ENCODE measurements at places on chromosomes 16 and 17.

- DNase-seq: no peak
These were observed 525.2 kb upstream of the GOT2 start for GRCh38 chr16:59259074-59259949.

- no peak for DNase-seq
These were observed 126.7 kb downstream of the CYLD start for GRCh38 chr16:50868577-50868976.

- no peak for DNase-seq
These were observed 209.6 kb upstream of the CACNG5 start for GRCh38 chr17:66625311-66625767.

DNA sequence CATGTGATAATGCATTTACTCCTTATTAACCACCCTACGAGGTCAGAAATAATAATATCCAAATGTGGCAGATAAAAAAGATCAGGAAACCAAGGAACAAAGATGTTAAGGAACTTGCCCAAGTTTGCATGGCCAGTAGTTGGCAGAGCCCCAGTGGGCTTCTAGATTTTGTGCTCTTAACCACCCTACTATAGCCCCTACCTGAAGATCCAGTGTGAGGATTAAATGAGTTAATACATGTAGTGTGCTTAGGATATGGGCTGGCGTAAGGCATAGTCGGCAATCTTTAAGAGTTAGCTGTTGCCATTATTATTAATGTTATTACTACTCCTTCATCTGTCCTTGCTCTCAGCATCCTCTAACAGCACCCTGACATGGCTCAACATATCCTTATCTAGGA lies 153.4 kb downstream of the SDK2 start:
- DNase-seq: no peak

DNA sequence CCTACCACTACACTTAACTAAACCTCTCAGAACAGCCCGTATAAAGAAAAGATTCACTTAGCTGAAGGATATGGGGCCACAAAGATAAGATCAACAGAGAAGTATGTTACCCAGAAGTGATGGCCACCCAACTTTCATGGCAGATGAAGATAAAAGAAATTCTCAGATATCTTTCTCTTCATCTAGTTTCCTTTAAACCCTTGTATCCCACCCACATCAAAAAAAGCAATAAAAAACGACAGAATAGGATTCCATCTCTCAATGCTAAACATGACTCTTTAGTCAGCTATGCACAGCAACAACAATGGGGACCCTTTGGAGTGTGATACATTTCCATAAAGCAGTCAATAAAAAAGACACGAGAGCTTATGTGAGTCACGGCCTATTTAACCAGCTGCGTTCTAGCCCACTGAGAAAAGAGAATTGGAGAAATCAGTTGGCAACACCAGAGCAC lies 86.6 kb downstream of the SNX11 start:
- DNase-seq: no peak

GRCh38 chr16:85072947-85073346 lies 39.3 kb downstream of the CIBAR2 start:
- DNase-seq: no peak

GRCh38 chr16:66206363-66206762 lies 160.1 kb upstream of the CDH5 start:
- no peak for DNase-seq

GRCh38 chr16:66103211-66103610 lies 263.3 kb upstream of the CDH5 start:
- DNase-seq: no peak

DNA sequence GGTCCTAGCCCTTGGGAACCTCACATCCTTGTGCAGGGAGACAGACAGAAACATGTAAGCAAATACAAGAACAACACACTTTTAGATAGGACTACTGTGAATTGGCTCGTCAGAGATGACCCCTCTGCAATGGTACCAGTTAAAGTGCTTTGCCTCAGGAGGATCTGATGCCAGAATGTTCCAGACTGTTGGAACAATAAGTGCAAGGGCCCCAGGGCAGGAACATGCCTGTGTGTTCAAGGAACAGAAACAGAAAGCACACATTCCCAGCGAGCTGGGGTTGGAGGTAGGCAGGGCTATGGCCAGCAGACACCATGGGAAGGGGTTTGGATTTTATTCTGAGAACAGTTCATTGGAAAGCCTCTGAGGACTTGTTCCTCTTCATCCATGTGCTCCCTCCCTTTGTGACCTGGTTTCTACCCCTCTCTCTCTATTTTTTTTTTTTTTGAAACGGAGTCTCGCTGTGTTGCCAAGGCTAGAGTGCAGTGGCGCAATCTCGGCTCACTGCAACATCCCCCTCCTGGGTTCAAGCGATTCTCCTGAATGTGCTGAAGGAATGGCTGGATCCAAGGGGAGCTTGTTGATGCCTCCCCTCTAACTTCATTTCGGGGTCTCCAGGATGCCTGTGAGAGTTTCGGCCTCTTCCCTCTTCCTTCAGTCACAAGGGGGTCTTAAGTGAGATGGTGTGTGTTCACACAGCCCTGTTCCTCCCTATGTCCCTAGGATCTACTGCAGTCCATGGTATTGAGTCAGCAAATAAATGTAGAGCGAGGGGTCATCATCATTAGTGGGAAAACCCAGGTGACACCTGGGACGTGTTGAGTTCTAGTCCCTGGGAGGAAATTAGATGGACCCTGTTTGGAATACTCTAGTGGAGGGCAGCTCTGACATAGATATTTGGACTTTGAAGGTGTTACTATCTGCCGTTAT lies 6.4 kb downstream of the STAT5A start:
- no peak for DNase-seq

DNA sequence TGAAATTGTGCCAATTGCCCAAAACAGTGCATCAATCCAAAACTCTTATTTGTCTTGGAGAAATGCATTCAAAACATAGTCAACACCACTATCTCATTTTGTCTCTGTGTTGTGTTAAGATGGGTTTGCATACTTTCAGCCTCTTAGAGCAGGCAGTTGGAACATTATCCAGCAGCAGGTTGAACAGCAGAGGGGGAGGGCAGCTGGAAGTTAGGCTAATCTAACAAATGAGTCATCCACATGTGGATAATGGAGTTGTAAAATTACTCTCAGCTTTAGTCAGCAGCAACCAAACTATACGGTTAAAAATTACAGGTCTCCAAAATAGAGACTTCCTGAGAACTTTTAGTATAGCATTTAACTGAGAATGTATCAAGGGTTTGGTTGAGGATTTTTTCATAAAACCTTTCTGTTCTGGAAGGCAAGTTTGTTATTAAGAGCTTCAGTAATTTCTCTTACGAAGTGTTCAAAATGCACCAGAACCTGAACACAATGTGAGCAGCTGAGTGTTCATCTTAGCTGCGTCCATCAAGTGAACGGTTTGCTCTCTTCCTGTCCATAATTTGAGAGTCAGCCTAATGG lies 46.3 kb downstream of the PRKCA start:
- DNase-seq: no peak

- no peak for DNase-seq
These were observed 35.3 kb downstream of the SMURF2 start for GRCh38 chr17:64626827-64627226.

GRCh38 chr16:88793251-88793954 lies 8.4 kb upstream of the PIEZO1 start:
- no peak for DNase-seq

DNA sequence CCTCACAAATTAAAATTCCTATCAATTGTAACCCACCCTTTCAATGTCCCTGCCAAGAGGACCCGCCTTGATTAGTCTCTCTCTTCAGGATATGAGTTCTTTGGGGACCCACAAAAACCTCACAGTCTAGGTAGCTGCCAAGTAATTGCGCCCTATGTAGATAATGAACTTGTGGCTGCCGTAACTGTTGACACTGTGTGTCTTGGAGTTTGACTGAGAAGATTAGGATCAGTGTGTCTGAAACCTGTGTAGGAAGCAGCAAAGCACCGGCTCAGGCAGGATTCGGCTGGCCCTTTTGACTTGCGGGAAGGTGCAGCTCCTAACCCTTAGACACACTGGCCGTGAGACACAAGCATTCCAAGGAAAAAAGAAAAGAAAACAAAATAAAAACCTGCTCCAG lies 17.8 kb upstream of the SLC6A4 start:
- no peak for DNase-seq

DNA sequence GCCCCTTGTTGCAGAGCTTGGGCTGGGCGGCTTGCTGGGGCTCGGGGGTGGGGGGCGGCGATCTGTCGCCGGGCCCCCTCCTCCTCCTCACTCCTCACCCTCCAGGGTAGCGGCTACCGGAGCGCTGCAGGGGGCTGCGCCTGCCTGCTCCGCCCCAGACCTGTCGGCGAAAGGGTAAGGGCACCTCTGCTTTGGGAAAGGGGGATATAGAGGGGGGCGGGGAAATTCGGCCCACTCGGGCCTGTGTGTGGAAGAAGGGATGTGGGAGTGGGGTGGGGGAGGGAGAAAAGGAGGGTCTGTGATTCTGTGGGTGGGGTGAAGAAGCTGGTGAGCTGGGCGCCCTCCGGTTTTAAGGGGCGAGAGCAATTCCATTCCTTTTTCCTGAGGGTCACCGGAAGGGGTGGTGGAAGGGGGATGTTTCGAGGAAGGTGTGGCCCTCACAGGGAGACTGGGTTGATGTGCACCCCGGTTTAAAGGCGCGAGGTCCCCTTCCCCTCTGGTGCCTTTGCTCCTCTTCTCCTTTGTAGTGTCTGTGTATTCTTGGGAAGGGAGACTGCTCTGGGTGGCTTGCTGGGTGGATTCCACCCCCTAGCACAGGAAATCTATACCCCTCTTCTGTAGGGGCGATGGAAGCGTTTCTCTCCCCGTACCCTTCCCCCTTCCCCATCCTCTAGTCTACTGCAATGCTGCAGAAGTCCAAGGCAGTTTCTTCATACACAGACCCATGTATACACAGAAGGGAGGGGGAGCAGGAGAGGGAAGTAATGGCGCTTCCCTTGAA lies 878 bp downstream of the TAOK1 start:
- no peak for DNase-seq

DNA sequence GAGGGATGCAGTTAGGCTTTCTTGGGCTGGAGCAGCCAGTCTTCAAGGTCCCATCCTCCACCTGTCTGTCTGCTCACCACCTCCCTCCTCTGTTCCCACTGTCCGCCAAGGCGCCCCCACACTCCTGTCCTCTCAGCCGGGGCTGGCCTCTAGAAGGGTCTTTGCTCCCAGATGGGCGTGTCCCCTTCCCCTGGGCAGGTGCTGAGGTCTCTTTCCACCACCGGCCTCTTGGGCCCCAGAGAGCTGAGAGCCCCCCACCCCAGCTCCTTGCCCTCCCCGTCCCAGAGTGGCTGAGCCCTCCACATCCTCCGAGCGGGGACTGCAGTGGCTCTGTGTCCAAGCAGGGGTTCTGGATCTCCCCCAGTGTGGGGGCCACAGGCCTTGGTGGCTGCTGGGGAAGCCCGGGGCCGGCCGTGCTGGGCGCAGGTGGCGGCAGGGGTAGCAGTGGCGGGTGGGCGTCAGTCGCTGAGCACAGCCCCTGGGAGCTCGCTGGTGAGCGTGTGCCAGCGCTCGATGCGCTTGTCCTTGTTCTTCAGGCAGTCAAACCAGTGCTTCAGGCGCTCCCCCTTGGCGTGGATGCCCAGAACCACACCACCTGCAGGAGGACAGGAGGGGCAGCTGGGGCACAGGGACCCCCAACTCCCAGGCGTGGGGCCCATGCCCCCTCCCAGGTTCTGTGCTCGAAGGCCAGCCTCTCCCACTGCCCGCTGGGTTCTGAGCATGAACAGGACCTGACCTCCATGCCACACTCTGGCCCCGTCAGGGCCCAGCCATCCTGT lies 9.8 kb downstream of the SCGB1C2 start:
- no peak for DNase-seq

Measured in stimulated activated CD4-positive, alpha-beta T cell treated with anti-CD3 and anti-CD28 coated beads, Interleukin-1b, Interleukin-23, amount 100 ng/mL, for 1 hour (primary cell).